ENCODE measurements at places on chromosomes 5 and 9.

- DNase-seq = no peak
Measured at GRCh38 chr9:130245474-130245873, 20.1 kb upstream of the HMCN2 start.

GRCh38 chr5:110048491-110048890, 358.8 kb downstream of the MAN2A1 start:
- DNase-seq = no peak

GRCh38 chr5:179478624-179479023, 71.7 kb upstream of the RUFY1 start:
- DNase-seq = no peak

GRCh38 chr5:1005249-1005851, 3.3 kb upstream of the NKD2 start:
- no peak for DNase-seq

- DNase-seq = no peak
Measured at GRCh38 chr5:151663617-151664293, 23.0 kb downstream of the SPARC start.

GRCh38 chr9:128600099-128600498, 47.7 kb downstream of the SPTAN1 start:
- DNase-seq = no peak

DNA sequence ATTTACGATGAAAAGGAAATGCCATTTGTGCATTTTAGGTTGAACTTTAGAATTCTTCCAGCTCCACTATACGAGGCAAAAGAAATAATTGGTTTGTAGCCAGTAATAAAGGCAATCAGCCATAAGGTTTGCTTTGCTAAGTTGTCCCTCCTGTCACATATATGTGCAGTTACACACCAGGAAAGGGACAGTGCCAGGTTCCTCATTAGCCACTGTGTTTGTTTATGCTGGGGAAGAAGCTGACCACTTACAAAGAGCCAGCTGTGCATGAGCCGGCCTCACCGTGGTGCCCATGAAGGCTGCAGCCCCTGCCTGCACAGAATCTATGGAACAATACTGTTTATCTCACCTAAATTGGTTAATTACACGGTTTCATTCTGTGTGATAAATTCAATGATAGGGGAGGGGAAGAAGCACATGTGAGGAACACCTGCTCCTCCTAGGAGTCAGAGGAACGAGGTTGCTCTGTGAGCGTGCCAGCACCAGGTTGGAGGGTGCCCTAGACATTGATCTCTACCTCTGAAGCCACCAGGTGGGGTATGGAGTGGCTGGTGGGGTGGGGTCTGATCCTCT, 173.8 kb upstream of the DAP start:
- no peak for DNase-seq

- no peak for DNase-seq
Measured at GRCh38 chr9:117073539-117074341, 341.1 kb downstream of the ASTN2 start.

- DNase-seq = peak; percentile 60
Measured at GRCh38 chr5:68215898-68216244, 315 bp downstream of the PIK3R1 start.

GRCh38 chr5:158769079-158769478, 330.6 kb downstream of the EBF1 start:
- no peak for DNase-seq

- DNase-seq = no peak
Measured at GRCh38 chr5:88377240-88377639, 108.6 kb upstream of the TMEM161B start.

GRCh38 chr5:6995115-6995514, 281.9 kb downstream of the TENT4A start:
- DNase-seq = no peak

- DNase-seq = no peak
Measured at GRCh38 chr5:97846643-97847042, 663.6 kb upstream of the RIOK2 start.

DNA sequence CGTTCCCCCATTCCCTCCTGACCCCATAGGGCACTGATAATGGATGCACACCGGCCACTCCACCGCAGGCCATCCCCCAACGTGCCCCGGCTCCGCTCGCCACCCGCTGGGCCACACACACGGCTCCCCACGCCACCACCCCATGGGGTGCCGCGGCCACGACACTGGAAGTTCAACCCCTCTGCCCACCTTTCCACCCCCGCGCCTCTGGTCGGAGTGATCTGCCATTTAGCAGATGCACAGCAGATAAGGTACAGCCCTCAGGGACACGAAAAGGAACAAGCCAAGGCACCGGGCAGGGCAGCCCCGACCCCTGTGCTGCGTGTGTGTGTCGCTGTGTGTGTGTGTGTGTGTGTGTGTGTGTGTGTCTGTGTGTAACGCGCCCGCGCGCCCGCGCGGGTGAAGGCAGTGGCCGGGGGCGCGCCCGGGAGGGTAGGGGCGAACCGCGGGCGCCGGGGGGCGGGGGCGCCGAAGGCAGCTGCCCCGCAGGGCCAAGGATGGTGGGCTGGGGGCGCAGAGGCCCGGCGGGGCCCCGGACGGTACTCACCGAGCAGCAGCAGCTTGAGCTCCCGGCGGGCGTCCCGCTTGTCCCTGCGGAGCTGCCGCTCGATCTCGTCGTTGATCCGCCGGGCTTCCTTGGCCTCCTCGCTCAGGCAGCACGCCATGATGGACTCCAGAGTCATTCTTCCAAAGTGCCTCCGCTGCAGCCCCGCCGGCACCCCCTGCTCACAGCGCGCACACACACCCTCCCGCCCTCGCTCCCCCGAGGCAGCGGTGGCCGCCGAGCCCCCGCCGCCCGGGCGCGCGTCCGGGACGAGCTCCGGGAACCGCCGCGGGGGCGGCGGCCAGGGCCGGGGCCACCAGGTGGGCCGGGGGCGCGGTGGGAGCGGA, 813 bp downstream of the GNAQ start:
- peak; percentile 28 for DNase-seq

- DNase-seq = no peak
Measured at GRCh38 chr5:43193181-43193893, 1.3 kb downstream of the NIM1K start.

DNA sequence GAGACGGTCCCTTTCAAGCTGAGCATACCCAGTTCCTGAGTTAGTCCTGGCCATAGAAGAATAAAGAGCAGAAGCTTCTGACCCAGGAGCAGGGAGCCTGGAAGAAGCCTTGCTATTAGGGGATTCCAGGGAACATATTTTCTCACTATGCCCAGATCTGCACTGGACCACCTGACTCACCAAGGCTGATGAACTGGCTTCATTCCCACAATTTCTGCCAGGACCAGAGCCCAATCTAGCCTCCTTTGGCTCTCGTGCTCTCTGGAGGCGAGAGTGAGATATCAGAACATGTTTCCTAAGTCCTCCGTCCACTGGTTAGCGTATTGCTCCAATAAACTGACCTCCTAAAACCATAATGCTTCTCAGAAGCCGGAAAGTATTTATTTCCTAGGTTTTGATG, 9.9 kb downstream of the GABBR2 start:
- no peak for DNase-seq

DNA sequence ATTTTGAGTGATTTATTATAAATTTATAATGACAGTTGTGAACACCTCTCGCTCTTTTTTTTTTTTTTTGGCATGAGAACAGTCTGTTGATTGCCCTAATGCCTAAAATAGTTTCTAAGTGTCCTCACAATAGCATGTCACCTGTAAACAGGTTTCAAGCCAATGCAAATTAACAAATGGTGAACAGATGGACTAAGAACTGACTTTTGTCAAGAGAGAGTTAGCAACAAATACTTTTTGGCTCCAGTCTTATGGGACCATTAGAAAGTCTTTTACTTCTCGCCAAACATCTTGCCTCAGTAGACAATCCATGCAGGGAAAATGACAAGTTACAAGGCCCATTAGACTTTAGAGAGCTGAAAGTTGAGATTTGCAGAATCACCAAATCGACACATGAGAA, 67.8 kb downstream of the MED27 start:
- no peak for DNase-seq

DNA sequence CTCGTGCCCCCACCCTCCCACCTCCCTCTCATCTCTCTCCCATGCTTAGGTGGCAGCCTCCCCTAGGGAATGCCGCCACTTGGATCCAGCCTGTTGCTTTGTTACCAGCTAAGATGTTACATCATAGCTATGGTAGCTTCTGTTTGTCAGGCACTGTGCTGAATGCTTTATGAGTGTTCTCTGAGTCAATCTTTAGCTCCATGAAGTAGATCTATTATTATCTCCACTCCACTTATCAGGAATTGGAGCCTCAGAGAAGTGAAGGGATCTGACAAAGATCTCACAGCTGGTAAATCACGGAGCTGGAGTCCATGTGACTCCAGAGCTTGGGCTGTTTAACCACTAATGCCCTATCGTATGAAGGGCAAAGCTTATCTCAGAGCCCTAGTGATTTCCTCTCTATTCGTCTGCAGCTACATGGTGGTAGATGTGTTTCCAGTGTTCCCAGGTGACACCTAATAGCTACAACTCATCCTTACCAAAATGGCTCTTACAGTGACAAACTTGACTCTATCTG, 54.1 kb downstream of the GARNL3 start:
- DNase-seq = no peak

GRCh38 chr5:132501961-132502931, 11.7 kb upstream of the IRF1 start:
- no peak for DNase-seq

GRCh38 chr5:138978581-138978980, 103.4 kb upstream of the LRRTM2 start:
- DNase-seq = no peak

- DNase-seq = no peak
Measured at GRCh38 chr9:99189186-99189585, 32.6 kb downstream of the ALG2 start.

GRCh38 chr9:129392093-129392541, 214.1 kb upstream of the IER5L start:
- no peak for DNase-seq

DNA sequence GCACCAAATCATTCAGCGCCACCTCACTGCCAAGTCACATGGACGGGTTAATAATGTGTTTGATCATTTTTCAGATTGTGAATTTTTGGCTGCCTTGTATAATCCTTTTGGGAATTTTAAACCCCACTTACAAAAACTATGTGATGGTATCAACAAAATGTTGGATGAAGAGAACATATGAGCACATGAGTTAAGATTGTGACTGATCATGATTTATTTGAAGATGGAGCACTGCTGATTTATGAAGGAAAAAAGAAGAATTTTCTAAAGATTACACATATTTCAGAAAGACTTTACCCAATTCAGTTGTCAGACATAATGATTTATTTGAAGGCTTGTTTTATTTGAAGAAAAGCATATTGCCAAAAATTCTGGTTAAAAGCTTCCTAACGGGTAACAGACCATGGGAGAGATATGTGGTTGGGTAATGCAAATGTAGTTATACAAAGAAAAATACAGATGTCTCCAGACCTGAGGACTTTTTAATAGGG, 37.4 kb downstream of the TNFAIP8 start:
- DNase-seq = no peak

DNA sequence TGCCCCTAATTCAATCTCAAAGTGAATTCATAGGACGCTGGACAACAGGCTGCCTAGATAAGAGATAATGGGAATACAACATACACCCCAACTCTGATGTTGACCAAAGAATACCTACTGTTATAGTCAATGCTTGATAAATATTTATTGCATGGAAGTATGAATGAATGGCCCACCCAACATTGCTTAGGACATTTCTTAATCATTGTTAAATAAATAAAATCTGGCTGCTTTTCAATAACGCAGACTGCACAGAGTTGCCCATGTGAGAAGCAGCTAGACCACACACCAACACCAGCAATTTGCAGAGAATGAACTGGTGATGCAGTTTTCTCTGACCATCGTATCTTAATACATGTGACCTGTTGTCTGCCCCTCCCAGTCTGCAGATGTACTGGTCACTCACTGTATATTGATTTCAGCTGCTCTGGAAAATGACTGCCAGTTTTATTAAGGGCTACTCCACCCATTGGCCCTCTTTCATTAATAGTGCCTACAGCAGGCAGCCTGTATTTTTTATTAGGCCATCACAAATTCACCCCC, 236.2 kb upstream of the WWC1 start:
- no peak for DNase-seq

DNA sequence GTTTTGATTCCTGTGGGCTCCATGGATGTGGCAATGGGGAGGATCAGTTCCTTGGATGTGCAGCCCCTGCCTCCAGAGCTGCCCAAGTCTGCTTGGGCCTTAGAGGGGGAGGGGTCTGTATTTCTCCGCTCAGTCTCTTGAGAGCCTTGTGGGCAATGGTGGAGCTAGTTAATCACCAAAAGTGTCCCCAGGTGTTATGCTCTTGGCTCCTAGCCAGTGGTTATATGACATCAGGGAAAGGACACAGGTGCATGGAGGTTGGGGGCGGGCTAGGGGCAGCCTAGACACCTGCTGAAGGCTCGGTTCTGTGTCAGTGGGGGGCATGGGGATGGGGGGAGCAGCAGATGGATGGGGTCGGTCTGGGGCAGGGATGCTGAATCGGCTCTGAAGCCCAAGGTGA, 12.4 kb upstream of the ARAP3 start:
- DNase-seq = no peak

DNA sequence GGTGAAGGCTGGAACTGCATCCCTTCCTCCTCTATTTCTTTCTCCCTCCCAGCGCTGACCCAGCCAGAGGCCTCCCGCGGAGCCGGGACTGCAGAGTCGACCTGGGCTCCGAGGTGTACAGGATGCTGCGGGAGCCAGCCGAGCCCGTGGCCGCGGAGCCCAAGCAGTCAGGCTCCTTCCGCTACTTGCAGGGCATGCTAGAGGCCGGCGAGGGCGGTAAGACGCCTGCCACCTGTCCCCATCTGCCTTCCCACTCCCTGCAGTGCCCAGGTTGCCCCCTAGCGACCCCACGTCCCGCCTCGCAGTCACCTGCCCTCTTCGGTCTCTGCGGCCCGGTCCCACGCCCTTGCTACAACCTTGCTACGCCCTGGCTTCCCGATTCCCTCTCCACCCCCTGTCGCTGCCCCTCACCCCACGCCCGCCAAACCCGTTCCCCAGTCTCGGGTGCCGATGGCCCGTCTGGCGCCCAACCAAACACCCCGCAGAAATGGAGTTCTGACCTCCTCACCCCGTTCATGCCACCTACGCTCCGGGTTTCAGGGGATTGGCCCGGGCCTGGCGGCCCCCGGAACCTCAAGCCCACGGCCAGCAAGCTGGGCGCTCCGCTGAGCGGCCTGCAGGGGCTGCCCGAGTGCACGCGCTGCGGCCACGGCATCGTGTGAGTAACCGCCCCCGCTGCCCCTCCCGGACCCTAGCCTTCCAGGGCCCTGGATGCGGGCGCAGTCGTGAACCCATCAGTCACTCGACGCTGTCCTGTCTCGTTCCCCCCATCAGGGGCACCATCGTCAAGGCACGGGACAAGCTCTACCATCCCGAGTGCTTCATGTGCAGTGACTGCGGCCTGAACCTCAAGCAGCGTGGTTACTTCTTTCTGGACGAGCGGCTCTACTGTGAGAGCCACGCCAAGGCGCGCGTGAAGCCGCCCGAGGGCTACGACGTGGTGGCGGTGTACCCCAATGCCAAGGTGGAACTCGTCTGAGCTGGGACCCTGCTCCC, 14.1 kb downstream of the PDLIM4 start:
- no peak for DNase-seq

GRCh38 chr5:127335381-127335780, 44.8 kb downstream of the MEGF10 start:
- DNase-seq = no peak

GRCh38 chr9:37922363-37923117, 18.6 kb upstream of the SLC25A51 start:
- no peak for DNase-seq

GRCh38 chr5:112253478-112254250, 165.4 kb downstream of the EPB41L4A start:
- no peak for DNase-seq
